M059J (cell line): ENCODE measurements at places on chromosomes 13 and 19.

- no peak for DNase-seq
These were observed 735 bp downstream of the BRSK1 start for GRCh38 chr19:55284405-55285058.

GRCh38 chr19:19342086-19343015 is 21.7 kb downstream of the MAU2 start:
- peak; percentile 31 for DNase-seq

- peak; percentile 71 for DNase-seq
These were observed 17.7 kb downstream of the ZNF763 start for GRCh38 chr19:11982526-11982925.

GRCh38 chr13:50130123-50130946 is 115.1 kb downstream of the KCNRG start:
- DNase-seq = peak; percentile 55

GRCh38 chr13:23655321-23655720 is 85.1 kb downstream of the TNFRSF19 start:
- no peak for DNase-seq

DNA sequence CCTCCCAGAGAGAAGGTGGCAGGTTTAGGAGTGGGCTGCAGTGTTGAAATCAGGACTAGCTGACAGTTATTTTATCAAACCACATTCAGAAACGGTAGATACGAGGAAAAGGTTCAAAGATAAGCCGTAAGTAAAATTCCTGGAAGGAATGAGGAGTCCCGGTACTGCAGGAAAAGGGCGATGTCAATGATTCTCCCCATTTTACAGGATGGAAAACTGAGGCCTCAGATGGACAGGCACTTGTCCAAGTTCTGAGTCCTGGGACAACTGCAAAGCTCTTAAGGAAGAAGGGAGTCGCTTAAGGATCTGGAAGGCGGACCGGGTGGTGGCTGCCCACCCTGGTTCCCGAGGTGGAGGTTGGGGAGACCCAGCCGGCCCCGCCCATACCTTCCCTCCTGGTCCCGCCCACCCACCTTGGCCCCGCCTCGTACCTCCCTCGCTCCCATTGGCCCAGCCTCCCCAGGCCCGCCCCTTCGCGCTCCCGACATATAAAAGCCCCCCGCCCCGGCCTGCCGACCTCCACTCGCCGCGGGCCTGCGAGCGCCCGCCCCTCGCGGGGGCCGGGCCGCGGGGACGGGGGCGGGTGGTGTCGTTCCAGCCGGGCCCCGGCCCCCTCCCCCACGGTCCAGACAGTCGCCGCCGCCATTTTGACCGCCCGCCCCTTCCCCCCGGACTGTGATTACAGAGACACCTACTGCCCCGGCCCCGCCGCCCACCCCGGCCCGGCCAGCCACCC is 603 bp downstream of the RFX1 start:
- peak; percentile 71 for DNase-seq

DNA sequence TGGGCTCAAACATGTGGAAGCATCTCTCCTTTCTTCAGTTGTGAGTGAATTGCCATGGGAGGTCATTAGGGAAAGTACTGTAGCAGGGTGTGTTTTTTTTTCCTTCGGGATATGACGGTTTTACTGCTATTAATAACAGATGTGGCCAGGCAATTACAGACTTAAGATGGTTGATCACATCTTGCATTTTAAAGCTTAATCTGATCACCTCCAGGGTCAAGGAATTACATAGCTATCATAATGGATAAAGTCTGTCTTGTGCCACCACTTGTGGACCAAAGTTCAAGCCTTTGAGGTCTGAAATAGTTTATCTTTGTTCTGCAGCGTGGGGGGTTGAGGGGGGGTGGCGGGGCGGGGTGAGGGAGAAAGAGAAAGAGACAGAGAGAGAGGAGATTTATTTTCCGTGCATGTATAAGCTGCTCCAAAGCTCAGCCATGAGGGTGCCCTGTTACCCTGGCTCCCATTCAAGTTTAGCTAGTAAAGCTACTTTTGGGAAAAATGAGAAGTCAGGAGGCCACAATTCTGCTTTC is 5.5 kb upstream of the SERP2 start:
- peak; percentile 15 for DNase-seq

GRCh38 chr13:106197496-106197895 is 338.0 kb downstream of the EFNB2 start:
- DNase-seq = no peak

- DNase-seq = peak; percentile 19
These were observed 350.6 kb downstream of the LIG4 start for GRCh38 chr13:107864543-107865317.

GRCh38 chr19:6489278-6490061 is 7.9 kb upstream of the DENND1C start:
- no peak for DNase-seq
